Kasumi-1 (cell line): ENCODE measurements at places on chromosomes 7 and 10.

GRCh38 chr7:36300696-36301350, 88.8 kb upstream of the ANLN start:
- no peak for DNase-seq

GRCh38 chr7:70390251-70390650, 741.7 kb upstream of the GALNT17 start:
- no peak for DNase-seq

DNA sequence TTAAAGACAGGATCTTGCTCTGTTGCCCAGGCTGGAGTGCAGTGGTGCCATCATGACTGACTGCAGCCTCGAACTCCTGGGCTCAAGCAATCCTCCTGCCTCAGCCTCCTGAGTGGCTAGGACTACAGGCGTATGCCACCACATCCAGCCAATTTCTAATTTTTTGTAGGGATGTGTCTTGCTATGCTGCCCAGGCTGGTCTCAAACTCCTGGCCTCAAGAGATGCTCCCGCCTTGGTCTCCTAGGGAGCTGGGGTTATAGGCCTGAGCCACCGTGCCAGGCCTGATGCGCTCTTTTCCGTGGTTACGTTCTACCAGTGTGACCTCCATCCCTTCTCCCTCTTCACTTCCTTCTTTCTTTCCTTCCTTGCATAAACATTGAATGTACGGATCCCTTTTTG, 34.2 kb upstream of the IL15RA start:
- DNase-seq = no peak

DNA sequence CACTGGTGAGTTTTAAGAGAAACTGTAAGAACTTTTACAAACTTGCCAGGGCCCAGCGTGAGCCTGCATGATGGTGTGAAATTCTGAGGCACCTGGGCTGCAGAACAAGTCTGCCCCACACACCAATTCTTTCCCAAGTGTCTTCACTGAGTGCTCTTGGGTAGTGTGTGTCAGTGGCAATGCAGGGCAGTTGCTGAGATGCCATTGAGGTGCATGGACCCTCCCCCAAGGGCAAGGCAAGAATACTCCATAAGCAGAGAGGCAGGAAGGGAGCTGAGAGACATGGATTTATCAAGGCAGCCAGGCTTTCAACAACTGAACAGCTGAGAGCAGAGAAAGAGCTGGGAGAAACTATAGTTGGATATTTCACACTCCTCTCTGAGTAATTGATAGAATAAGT, 801.2 kb downstream of the GRID1 start:
- DNase-seq = no peak

GRCh38 chr10:28991333-28992270, 297.3 kb upstream of the LYZL1 start:
- peak; percentile 54 for DNase-seq

DNA sequence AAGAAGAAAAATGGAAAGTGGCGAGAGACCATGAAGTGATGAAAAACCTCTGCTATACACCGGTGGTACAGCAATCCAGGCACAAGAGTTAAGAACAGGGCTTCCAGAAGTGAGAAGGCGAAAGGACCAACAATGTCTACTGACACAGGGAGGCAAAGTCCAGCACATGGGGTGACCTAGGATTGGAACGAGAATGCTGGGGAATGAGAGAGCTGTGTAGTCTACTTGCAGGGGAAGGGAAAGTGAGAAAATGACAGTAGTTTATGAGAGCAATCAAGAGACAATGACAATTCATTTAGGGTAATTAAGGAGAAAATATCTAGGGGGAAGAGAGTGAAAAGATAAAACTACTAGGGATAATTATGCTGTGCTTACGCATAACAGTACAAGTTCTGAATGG, 169.2 kb downstream of the SLC25A13 start:
- no peak for DNase-seq

- no peak for DNase-seq
Observed at GRCh38 chr7:153170287-153170686, 410.7 kb downstream of the ACTR3B start.

DNA sequence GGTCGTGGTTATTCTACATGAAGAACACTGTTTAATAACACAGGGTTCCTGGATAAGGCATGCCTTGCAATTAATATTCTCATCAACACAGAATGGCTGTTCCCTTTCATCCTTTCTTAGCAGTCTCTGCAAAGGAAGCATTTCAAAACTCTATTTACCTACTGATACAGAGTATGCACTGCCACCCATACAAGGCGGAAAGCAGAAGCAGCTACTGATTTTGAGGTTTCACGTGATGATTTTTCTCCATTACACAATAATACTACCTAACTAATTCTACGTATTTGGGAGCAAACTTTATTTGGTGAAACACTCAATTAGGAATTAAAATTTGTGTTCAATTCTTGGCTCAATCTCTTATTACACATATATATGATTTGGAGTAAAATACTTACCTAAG, 43.0 kb upstream of the COL1A2 start:
- no peak for DNase-seq

GRCh38 chr10:91340613-91341362, 69.4 kb upstream of the HECTD2 start:
- no peak for DNase-seq

DNA sequence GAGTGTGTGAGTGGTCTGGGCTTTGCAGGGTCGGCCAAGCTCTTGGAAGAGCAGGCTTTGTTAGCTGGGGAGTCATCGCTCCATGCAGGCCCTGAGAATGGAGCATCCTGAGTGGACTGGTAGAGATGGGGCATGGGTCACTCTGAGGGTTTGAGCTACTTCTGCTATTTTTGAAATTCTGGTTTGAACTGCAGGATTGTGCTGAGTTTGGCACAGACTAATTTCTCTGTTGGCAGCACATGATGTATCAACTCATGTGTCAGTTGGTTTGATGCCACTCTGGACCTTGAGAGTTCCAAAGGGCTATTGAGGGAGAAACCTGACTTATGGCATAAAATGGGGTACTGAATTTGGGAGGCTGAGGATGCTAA, 56.3 kb downstream of the LRMDA start:
- DNase-seq = no peak

- no peak for DNase-seq
Observed at GRCh38 chr10:6507311-6507710, 72.8 kb downstream of the PRKCQ start.

- no peak for DNase-seq
Observed at GRCh38 chr7:131285556-131285955, 42.1 kb upstream of the MKLN1 start.

DNA sequence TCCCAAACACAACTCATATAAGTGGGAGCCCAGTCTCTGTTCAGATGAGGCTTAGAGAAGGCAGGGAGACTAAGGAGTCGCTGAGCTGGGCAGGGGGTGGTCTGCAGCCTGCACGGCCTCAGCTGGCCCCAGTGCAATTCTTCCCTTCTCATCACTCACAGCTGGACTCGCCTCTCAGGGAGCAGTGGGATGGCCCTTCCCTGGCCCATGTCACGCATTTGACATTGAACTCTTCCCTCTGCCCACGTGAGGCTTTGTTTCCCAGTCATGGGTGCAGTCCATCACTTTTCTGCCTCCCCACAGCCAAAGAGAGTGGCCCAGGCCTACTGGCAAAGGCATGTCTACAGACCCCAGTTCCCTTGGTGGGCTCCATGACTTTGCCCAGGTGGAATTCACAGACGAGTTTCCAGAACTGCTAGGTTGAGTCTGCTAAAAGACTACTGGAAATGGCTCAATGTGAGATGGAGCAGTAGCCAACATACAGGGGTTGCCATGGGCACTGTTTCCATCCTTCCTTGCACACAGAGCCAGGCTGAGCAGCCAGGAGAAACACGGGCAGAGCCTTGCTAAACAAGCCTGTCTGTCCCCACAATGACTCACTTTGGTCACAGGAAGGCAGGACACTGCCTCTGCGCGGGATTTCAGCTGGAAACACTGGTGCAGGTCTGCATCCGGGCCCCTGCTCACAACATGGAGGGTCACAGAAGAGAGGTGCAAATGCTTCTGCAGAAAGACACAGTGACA, 90.1 kb downstream of the OAT start:
- DNase-seq = no peak

DNA sequence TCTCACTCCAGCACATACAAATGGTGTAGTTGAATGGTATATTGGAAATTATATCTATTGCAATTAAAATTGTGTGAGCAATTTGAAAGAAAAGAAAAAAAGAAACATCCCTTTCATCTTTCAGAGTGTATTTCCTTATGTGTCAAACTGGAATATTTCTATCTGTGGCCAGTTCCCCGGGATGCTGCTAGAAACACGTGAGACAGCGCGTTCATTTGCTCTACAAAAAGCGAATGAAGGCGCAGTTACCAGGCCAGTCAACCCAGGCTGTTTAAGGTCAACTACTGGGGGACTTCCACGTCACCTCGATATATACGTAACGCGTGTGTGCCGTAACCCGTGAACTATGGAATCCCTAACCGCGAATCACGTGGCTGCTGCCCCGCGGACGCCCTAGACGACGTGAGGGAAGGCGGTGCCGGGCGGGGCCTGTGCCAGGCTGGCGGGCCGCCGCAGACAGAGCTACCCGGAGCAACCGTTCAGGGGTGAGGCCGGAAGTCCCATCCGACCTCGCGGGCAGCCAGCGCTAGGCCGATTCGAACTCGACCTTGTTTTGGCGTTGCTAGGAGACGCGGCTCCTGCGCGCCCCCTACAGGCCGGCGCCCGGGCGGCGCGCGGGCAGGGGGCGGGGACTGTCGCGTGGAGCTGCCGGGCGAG, 1.1 kb upstream of the ARL4A start:
- peak; percentile 72 for DNase-seq

DNA sequence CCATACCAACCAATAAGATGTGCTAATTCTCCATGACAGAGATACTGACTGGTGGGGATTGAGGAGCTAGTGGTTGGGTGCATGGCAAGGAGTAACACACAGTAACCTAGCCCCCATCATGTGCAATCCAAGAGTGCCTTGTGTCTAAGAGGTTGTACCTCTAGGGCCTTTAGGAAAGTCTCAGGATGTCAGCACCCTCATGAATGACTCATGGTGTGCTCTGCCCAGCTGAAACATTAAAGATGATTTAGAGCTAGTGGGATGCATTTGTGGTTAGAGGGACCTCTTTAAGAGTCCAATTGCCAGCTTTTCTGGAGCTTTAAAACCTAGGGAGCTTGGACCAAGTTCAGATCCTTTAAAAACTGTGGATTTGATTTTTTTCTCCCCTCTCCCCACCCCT, 181.1 kb downstream of the HERPUD2 start:
- no peak for DNase-seq

DNA sequence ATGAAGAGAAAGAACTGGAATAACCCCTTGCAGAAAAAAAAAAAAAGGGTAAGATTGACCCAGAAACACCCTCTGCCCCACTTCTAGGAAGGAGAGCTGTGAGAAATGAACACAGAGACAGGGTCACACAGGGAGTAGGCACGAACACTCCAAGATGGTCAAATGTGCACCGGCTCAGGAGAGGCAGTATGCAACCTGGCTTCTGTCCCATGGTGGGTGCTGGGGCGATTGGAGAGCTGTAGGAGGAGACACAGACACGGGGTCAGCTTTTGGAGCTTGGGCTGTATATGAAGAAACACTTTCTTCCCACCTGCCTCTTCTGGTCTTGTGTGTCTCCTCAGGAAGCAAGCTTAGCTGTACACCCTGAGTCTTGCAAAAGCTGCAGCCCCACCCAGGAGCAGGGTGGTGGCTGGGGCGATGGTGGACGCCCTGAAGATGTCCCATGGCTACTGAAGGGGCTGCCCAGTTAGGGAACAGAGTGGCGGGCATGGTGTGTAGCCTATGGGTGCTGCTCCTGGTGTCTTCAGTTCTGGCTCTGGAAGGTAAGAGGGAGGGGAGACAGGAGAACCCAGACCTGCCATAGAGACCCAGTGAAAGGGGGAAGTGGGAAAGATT, 8.0 kb downstream of the EPHB6 start:
- DNase-seq = no peak

GRCh38 chr10:79148452-79149344, 79.9 kb downstream of the ZMIZ1 start:
- no peak for DNase-seq

- DNase-seq = no peak
Observed at GRCh38 chr10:48589266-48589665, 15.6 kb downstream of the ARHGAP22 start.

GRCh38 chr7:91632234-91632940, 248.1 kb downstream of the MTERF1 start:
- peak; percentile 6 for DNase-seq

GRCh38 chr10:130454543-130455000, 318.4 kb downstream of the GLRX3 start:
- DNase-seq = no peak

DNA sequence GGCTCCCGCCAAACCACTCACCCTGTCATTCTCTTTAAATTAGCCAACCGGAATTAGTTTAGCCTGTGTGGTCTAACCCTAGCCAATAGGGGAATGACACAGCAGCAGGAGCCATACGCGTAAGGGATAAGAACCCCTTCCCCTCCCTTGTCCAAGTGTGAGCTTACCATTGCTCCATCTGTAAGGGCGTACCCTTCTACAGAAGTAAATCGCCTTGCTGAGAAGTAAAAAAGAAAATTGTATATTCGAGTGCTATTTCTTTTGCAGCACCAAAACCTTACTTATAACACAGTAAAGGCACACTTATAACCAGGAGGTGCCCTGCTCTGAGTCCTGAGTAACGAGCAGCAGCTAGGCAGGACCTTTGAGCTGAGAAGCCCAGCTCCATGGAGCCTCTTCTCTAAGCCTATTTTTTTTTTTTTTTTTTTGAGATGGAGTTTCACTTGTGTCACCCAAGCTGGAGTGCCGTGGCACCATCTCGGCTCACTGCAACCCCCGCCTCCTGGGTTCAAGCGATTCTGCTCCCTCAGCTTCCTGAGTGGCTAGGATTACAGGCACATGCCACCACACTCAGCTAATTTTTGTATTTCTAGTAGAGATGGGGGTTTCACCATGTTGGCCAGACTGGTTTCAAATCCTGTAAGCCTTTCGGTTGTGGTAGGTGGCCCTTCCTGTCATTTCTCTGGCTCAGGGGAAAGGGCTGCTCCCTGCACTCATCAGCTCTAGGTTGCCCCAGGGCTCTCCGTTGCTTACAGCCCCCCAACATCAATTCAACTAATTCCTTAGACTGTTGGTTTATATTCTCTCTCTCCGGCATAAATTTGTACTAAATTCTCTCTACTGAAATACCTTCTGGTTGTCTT, 73.3 kb downstream of the NSUN6 start:
- no peak for DNase-seq

DNA sequence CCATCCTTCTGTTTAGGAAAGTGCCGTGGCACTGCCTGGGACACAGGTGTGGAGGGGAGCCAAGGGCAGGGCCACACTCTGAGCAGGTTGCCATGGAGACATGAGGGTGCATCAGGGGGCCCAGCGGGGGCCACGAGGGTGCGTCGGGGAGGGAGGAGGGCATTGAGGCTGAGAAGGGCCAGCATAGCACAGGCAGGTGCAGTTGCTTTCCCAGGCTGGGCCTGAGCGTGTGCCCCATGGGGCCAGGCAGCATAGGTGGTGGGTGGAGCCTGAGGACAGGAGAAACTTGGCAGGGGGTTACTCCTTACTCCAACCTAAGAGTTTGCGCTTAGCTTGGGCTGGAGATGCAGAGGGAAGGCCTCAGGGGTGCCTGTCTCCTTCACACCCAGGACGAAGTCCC, 15.2 kb downstream of the YKT6 start:
- DNase-seq = no peak

GRCh38 chr7:128697302-128697905, 25.3 kb downstream of the GARIN1A start:
- DNase-seq = peak; percentile 59
